ENCODE measurements at places on chromosomes 2 and 18.

DNA sequence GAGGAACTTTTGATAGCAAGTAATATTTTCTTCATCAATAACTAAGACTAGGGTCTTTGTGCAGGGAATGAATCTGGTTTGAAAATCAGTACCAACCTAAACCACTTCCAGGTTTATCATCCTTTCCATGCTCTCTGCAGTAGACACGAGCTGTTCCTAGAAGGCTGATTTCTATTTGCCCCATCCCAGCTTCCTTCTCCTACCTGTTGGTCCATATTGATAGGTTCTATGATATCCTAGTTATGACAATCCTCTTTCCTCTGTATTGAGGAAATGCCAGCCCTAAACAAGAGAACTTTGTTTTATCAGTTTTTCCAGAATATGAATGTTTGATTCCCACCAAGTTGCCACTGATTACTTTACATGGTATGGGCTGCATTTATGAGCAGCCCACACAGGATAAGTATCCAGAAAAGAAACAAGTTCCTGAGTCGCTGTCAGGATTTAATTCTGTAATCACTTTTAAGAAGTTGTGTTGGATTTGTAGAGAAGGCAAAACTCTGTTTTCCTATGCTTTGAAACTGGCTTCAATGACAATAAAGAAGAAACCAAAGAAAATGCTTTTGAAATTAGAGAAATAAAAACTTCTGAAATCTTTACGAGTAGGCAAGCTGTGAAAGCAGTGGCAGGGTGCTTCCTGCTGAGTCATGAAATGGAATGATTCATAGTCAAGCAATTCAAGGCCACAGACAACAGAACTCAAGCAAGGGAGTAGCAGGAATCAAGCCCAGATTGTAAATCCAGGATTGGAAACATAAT is 37.3 kb upstream of the TANK start:
- DNase-seq: no peak

DNA sequence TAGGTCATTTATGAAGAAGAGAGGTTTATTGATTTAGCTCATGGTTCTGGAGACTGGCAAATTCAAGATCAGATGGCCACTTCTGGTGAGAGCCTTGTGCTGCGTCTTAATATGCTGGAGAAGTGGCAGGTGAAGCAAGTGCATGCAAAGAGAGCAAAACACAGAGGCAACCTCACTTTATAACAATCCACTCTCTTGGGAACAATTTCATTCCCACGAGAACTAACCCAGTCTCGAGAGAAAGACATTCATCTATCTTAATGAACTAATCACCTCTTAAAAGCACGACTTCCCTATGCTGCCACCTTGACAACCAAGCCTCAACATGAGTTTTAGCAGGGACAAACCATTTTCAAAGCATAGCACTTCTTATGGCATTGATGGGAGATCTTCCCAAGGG is 186.5 kb upstream of the RASGRP3 start:
- DNase-seq: no peak

GRCh38 chr2:146642066-146642465 is 1202.8 kb upstream of the ACVR2A start:
- no peak for DNase-seq

GRCh38 chr2:118309946-118310680 is 221.8 kb downstream of the INSIG2 start:
- DNase-seq: peak; percentile 14

- no peak for DNase-seq
Observed at GRCh38 chr2:177260379-177260778, 4.1 kb downstream of the NFE2L2 start.

- no peak for DNase-seq
Observed at GRCh38 chr2:26086155-26086637, 52.3 kb downstream of the RAB10 start.

DNA sequence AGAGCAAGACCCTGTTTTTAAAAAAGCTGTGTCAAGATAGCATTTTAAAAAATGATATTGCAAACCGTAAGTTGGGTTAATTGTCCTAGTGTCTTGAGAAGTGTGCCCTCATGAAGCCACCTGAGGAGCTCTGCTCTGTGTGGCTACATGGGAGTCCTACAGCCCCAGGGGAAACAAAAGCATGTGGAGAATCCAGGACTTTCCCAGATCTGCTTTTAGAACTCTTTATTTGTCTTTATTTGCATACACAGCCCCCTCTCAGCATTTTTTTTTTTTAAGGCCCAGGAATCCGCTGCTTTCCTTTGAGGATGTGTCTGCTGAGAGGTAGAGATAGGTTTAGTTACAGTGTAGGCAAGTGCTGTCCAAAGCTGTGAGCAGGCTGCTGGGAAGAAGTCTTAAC is 219.2 kb downstream of the FHOD3 start:
- DNase-seq: no peak

DNA sequence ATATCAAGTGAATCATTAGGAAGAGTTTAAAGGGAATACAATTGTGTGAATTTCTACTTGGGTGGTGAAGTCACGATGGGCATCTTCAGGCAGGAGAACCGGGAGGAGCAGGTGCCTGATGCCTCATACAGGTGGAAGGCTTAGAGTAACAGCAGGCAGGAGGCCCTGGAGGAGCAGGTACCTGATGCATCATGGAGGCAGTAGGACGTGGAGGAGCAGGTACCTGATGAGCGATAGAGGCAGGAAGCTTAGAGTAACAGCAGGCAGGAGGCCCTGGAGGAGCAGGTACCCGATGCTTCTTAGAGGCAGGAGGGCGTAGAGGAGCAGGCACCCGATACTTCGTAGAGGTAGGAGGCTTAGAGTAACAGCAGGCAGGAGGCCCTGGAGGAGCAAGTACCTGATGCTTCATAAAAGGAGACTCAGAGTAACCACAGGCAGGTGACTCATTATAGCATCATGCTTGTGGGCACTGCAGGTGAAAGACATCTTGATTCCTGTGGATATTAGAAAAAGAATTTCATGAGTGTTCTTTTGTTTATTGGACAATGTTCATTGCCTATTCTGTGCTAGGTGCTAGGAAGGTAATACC is 133.9 kb downstream of the ATP9B start:
- no peak for DNase-seq

DNA sequence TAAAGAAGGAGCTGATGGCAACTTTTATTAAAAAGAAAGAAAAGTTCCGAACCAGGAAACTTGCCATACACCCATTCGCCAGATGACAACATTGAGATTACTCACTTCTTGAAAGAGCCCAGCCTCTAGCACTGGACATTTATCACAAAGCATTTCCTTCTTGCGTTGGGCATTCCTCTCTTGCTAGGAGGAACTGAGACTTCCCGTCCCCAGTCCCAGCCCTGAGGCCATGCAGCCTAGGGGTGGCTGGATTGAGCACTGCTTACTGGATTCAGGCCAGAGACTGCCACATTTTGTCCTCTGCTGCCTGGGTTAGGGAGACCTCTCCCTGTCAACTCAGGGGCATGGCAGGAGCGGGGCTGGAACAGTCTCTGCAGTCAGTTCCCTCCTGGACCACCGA is 80.1 kb downstream of the SDC1 start:
- DNase-seq: no peak

DNA sequence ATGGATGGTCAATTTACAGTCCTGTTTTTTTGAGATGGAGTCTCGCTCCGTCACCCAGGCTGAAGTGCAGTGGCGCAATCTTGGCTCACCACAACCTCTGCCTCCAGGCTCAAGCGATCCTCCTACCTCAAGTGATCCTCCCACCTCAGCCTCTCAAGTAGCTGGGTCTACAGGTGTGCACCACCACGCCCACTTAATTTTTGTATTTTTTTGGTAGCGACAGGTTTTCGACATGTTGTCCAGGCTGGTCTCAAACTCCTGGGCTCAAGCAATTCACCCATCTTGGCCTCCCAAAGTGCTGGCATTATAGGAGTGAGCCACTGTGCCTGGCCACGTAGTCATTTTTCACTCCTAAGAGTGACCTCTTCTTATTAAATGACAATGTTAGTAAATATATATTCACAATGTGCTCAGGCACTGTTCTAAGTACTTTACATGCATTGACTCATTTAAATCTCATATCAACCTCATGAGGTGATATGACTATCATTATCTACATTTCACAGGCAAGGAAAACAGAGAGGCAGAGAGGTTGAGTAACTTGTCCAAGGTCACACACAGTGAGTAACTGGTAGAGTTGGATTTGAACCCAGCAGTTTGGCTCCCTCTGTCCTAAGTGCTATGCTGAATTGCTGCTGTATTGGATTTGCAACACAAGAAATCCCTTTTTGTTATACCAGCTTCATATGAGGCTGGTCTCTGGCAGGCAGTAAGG is 5.6 kb upstream of the DIS3L2 start:
- DNase-seq: no peak

- DNase-seq: no peak
Observed at GRCh38 chr2:237243487-237243886, 157.8 kb downstream of the COPS8 start.

- DNase-seq: no peak
Observed at GRCh38 chr2:203709416-203710040, 3.1 kb downstream of the CD28 start.

Measured in stimulated activated CD8-positive, alpha-beta memory T cell treated with anti-CD3 and anti-CD28 coated beads, Interleukin-7, amount 100 ng/mL, for 24 hours (primary cell).